Substantia nigra (tissue), 51 donors: ENCODE measurements at places on chromosomes 13 and 19.

DNA sequence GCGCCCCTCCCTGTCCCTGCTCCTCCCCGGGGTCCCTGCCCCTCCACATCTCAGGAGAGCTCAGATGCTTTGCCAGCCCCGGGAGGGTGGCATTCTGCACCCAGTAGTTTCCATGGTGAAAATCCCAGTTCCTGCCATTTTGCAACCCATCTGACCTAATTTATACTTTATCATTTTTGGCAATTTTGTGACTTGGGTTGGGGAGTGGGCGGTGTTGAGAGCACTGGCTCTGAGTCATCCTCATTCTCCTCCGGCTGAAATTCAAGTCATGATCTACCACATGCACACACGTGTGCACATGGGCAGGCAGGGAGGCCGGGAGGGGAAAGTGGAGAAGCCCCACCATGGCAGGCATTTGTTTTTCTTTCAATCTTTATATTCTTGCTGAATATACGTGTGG lies 208.6 kb downstream of the URI1 start:
- DNase-seq: no peak

- no peak for DNase-seq
Observed at GRCh38 chr13:71617265-71617664, 249.7 kb downstream of the DACH1 start.

GRCh38 chr13:104597546-104598180 lies 1531.4 kb upstream of the SLC10A2 start:
- DNase-seq: no peak

DNA sequence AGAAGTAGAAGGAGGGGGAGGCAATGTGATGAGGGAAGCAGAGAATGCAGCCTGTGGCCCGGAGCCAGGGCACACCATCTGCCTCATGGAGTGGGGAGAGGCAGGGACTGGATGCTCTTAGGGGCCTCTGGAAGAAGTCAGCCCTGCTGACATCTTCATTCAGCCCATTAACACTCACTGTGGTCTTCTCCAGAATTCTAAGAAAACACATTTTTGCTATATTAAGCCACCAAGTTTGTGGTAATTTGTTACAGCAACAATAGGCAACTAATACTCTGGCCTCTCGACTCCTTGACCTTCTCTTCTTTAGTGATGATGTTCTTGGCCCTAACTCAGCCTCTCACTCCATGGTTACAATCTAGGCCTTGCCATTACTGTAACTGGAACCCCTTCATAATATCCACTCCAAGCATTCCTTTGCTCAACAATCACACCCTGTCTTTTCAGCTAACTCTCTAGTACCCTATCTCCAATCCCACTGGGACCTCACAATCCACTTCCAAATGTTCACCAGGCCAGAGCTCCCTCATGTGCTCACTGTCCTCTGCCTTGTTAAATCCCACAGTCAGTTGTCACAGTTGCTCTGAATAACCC lies 98.5 kb downstream of the MIPEP start:
- no peak for DNase-seq

- no peak for DNase-seq
Observed at GRCh38 chr19:32130332-32130731, 215.1 kb upstream of the ZNF507 start.

DNA sequence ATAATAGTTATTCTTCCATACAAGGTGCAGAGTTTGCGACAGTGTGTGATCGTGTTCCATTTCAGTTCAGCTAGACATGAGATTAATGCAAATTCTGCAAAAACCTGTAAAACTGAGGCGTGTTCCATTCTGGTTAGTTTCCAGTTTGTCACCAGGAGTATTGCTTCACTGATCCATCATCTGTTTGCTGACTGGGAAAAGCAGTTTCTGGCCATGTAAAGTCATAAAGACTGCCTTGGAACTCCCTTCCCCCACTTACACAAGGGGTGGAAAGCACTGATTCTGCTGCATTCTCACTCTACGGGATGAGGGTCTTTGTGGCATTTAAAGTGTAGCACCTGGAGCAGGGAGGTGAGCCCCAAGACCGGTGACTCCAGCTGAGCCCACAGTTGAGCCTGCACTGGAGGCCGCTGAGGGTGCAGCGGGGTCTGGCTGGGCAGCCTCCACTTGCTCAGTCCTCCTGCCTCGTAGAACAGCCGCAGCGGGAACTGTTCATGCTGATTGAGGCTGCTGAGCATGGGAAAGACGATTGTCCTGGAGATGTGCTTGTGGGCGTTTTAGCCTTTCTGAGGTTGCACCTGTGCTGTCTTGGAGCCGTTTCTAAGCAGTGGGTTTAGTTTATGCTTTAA lies 2.0 kb downstream of the ZNF57 start:
- DNase-seq: no peak

- DNase-seq: no peak
Observed at GRCh38 chr13:107678075-107678689, 537.2 kb downstream of the LIG4 start.

- DNase-seq: no peak
Observed at GRCh38 chr13:30388406-30389283, 33.6 kb upstream of the UBE2L5 start.

- no peak for DNase-seq
Observed at GRCh38 chr13:80336370-80336769, 4.6 kb downstream of the SPRY2 start.

DNA sequence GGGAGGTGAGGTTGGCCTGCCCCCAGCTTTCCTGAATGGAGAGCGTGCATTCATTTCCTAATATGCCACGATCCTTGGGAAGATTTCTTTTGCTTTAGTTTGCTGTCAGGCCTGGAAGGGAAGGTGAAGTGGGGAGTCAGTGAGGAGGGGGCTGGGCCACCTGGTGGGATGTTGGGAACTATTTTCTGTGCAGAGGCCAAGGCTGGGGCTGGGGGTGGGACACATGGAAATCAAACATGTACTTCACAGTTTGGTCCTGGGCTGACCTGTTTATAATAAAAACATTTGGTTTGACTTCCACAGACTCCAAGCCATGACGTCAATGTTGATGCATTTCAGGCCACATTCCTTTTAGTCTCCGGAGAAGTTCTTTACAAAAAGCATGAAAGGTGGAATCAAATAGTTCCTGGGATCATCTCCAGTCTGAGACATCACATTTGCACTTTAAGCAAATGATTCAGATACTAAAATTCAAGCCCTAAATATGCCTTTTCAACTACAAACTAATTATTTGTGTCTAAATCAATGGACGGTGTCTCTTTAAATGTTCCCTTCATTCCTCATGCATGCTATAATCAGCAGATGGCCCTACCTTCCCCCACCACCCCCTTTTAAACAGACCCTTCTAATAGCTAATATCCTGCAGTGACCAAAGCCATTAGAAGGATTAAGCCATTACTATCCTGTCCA lies 41.5 kb upstream of the MEDAG start:
- DNase-seq: no peak

- no peak for DNase-seq
Observed at GRCh38 chr13:83325125-83325853, 557.0 kb downstream of the SLITRK1 start.

DNA sequence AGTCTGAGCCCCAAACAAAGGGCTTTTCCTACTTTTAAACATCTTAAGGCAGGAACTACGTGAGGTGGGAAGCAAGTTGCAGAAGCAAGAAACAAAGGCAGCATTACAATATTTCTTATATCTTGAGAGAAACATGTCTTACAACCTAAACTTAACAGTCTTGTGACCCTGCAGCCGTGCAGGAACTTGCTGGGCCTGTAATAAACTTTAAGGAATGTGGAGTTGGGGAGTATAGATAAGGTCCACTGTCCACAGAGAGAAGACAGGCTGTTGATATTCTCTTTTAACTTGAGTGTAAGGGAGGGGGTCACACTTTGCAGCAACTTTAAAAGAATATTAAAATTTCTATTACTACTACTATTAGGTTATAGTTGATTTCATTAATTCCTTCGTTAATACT lies 214.6 kb upstream of the HTR2A start:
- DNase-seq: no peak

GRCh38 chr13:40388617-40389016 lies 277.8 kb downstream of the FOXO1 start:
- no peak for DNase-seq

- DNase-seq: no peak
Observed at GRCh38 chr13:52371736-52372247, 34.2 kb downstream of the THSD1 start.

DNA sequence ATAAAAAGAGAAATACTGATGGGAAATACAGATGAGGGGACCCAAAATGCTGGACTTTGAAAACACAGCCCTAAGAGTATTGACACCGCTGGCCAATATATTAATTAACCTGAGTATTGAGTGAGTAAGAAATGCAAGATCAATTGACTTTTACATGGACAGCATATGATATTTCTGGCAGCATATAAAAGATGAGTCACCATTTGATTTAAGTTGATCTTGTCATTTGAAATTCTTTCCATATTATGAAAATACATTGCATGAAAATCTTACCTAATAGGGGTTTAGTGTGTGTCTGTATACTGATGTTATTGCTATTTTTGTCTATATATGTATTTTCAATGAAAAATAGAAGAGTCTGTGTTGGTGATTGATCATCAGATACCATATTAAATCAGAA lies 619.6 kb downstream of the KCTD12 start:
- no peak for DNase-seq

- no peak for DNase-seq
Observed at GRCh38 chr19:46759817-46760333, 13.6 kb upstream of the STRN4 start.

- DNase-seq: no peak
Observed at GRCh38 chr13:97120976-97121375, 101.2 kb upstream of the MBNL2 start.

DNA sequence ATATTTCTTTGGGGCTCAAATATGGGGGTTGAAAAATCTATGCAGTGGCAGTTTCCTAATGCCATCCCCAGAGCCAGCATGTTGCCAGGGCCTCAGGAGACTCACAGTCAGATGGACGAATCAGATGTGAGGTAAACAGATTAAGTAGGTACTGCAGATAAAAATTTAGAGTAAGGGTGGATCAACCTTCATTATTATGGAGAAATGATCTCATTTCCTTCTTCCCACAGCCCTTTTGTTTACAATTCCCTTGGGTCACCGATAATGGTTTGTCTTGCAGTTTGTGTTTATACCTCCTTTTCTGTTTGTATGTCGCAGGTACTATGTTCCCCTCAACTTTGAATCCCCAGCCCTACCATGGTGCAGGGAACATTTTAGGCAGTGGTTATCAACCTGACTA lies 20.0 kb downstream of the DIAPH3 start:
- DNase-seq: no peak
